ENCODE measurements at places on chromosomes 3 and 15. TPM values are rescaled to one million over a fixed set of nuclear protein-coding genes. Genes with fewer than 3 reads are reported as not detected.

Gene SLC12A1
- not detected for total RNA-seq

Gene P3H2
- total RNA-seq, result not detected

Gene TNFSF10
- 140 TPM for total RNA-seq

Gene CLRN1
- not detected for total RNA-seq

Gene LRTM1
- total RNA-seq, result not detected

Gene SAMD7
- not detected for total RNA-seq

Gene CHRNA7
- total RNA-seq, result not detected

Gene CLDN18
- not detected for total RNA-seq

Gene PGBD4
- total RNA-seq, result 3.8 TPM

Gene KLHL40
- total RNA-seq, result not detected

Gene PYDC2
- not detected for total RNA-seq

Gene MKRN2
- 21.7 TPM for total RNA-seq

Gene DUOX2
- total RNA-seq, result not detected

Gene SKOR1
- 0.18 TPM for total RNA-seq

Gene RPS27L
- total RNA-seq, result 206 TPM

Gene CDCP1
- 21.8 TPM for total RNA-seq

Gene HRG
- not detected for total RNA-seq

Gene FBXO40
- total RNA-seq, result not detected

Gene CD96
- 223 TPM for total RNA-seq

Gene ZNF106
- 45.1 TPM for total RNA-seq

Gene UBA3
- 114 TPM for total RNA-seq

Gene EPHA3
- not detected for total RNA-seq

Gene SH2D7
- 0.11 TPM for total RNA-seq

Gene LSAMP
- not detected for total RNA-seq

Gene COMMD2
- 31.7 TPM for total RNA-seq

Gene CYFIP1
- total RNA-seq, result 14.3 TPM

Gene NOX5
- 0.02 TPM for total RNA-seq

Gene PP2D1
- total RNA-seq, result not detected

Gene DOCK3
- 0.93 TPM for total RNA-seq

Gene CD200R1
- total RNA-seq, result 12.3 TPM

Gene CGNL1
- not detected for total RNA-seq

Gene POLR2H
- total RNA-seq, result 89.8 TPM

Gene PRR23A
- not detected for total RNA-seq

Gene KIF15
- 43.3 TPM for total RNA-seq

Gene LMOD3
- not detected for total RNA-seq

All from T-helper 2 cell treated with Interferon-gamma antibody and Interleukin-4, amounts not matched to agents 100 ng/mL and 5 ng/mL, for 36 hours (primary cell).